ENCODE measurements at places on chromosomes 5 and 9. TPM values are rescaled to one million over a fixed set of nuclear protein-coding genes. Genes with fewer than 3 reads are reported as not detected.

NUDT12 gene
- total RNA-seq = 0.39 TPM

ZNG1E gene
- total RNA-seq = 73.0 TPM

SYK gene
- total RNA-seq = 0.16 TPM

CNTNAP3 gene
- not detected for total RNA-seq

C9orf50 gene
- not detected for total RNA-seq

SLC25A2 gene
- not detected for total RNA-seq

TSLP gene
- 0.24 TPM for total RNA-seq

SKP1 gene
- 209 TPM for total RNA-seq

SPINK13 gene
- not detected for total RNA-seq

DNA sequence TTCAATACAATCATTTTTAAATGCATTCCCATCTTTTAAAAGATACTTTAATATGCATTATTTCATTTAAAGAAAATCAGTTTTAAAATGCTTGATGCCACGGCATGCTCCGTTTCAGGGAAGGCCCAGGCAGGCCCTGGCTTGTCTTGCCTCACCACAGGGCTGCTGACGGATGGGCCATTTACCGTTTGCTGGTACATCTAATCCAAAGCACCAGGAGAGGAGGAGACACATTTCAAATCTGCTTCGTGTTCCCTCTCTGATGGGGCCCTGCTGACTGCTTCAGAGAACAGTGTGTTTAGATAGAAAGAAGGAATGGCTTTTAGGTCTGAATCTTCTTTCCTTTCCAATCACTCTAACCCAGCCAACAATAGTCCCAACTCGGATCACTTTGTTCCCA is 185.2 kb downstream of the DCP2 start:
- ATAC-seq = no peak

DNA sequence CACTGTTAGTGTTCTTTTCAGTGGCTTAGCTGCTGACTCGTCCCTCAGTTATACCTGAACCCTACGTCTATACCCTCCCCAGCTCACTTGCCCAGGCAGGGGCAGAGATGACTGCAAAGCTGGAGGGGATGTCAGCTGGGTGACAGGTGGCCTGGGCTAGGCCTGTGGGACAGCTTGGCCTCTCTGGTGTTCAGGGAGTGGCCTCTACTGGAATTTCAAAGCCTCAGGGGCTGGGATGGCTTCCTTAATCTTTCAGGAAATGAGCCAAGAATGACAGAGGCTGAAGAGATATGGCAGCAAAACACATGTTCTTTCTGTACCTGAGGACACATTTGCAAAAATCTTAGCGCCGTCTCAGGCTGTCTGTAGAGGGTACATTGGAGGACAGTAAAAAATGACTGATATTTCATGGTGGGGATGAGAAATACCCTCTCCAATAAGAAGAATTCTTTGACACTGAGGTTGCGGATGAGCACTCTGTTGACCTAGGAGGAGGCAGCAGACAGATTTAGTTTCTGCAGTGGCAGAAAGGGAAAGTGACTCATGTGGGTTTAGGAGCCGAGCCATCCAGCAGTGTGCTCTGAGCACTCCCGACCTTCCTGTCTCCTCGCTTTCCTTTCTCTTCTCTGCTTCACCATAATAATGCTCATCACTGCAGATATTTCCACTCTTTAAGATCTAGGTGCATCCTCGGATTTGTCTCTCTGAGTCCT is 54.4 kb downstream of the ENTREP1 start:
- no peak for ATAC-seq

GRCh38 chr5:120141076-120141475 is 323.0 kb upstream of the PRR16 start:
- no peak for ATAC-seq

DNA sequence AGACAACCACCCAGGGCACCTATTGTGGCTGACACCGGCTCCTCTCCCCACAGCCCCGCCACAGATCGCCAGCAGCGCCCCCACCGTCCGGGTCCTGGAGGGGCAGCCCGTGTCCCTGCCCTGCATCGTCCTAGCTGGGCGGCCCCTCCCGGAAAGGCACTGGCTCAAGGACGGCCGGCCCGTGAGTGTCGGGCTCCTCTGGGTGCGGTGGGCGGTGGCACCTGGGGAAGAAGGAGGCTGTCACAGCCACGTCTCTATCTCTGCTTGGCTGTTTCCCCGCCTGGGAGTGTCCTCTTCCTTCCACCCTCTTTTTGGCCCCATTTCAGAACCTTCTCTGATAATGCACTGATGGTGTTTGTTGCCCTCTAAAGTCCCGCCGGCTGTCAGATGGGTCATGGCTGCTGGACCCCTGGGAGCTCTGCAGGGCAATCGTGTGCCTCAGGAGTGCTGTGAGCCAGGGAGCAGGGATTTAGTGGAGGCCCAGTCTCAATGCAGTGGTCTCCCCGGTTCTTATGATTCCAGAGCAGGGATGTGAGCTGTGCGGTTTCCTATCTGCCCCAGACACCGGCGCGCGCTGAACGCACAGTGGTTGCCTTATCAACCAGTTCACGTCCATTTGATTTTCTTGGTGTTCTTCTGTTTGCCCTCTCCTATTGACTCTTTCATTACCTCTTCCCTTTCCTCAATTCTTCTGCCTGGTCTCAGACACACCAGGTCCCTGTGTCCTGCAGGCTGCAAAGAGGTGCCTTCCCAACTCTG is 55.3 kb downstream of the HMCN2 start:
- ATAC-seq = no peak

GRCh38 chr9:116689486-116690032 is 2.5 kb downstream of the TRIM32 start:
- ATAC-seq = no peak

GRCh38 chr9:26157411-26157810 is 479.2 kb upstream of the TUSC1 start:
- ATAC-seq = no peak

- ATAC-seq = no peak
Measured at GRCh38 chr5:151700296-151700695, 13.6 kb upstream of the SPARC start.

DNA sequence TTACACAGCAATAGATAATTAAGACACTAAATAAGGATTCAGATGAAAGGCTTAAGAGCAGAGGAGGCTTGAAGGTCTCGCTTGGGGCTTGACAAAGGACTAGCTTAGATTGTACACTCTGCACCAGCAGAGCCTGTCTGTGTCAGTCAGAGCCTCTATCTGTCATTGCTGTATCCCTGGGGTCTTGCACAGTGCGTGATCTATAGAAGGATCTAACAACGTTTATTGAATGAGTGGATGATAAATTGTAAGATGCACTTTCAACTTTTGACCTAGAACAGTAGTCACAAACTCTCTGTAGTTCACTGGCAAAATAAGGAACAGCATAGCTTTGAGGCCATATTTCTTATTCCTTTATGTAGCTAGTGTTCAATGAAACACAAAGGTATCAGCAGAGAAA is 173.5 kb downstream of the ENTREP1 start:
- ATAC-seq = no peak

- peak; percentile 27 for ATAC-seq
Measured at GRCh38 chr5:150411245-150411979, 1.3 kb downstream of the CD74 start.

DNA sequence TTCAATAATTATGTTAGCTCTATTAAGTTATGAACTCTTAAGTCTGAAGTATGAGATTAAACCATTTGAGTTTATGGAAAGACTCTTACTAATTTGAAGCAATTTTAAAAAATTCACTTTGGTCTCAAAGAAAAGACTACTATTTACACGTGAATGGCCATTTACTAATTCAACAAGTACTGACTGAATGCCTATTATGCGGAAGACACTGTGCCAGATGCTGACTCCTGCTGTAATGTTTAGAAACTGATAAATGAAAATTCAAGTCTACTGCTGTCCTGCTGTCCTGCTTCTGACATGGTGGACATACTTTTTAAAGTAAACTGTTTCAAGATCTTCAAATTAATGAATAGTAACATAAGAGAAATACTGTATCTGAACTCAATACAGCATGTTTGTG is 116.2 kb downstream of the MPDZ start:
- no peak for ATAC-seq

- ATAC-seq = no peak
Measured at GRCh38 chr5:148343603-148344487, 8.5 kb downstream of the SPINK9 start.

GRCh38 chr5:152084476-152084875 is 159.8 kb upstream of the GLRA1 start:
- ATAC-seq = no peak

GRCh38 chr9:129161534-129161837 is 16.6 kb downstream of the IER5L start:
- no peak for ATAC-seq

DNA sequence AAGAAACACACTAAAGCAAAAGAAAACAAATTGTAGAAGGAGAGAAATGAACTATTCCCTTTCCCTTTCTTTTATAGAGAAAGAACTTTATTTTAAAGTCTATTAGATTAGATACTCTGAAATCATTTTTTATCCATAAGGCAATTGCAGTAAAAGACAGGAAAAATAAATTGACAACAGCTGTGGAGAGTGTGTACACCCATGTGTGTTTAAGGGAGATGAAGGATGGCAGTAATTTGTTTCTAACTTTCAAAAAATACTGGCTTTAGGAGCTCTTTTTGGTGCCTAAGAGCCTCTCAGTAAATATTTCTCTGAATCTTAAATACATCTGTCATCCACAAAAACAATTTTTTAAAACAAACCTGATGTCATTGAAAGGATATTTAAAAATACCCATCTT is 18.3 kb upstream of the ARL14EPL start:
- no peak for ATAC-seq

- ATAC-seq = no peak
Measured at GRCh38 chr9:98037357-98037756, 19.2 kb upstream of the NANS start.

- peak; percentile 81 for ATAC-seq
Measured at GRCh38 chr5:10586008-10586407, 22.1 kb downstream of the ANKRD33B start.
